Dermis microvascular lymphatic vessel endothelial cell (primary cell): ENCODE measurements at places on chromosomes 5 and 9.

DNA sequence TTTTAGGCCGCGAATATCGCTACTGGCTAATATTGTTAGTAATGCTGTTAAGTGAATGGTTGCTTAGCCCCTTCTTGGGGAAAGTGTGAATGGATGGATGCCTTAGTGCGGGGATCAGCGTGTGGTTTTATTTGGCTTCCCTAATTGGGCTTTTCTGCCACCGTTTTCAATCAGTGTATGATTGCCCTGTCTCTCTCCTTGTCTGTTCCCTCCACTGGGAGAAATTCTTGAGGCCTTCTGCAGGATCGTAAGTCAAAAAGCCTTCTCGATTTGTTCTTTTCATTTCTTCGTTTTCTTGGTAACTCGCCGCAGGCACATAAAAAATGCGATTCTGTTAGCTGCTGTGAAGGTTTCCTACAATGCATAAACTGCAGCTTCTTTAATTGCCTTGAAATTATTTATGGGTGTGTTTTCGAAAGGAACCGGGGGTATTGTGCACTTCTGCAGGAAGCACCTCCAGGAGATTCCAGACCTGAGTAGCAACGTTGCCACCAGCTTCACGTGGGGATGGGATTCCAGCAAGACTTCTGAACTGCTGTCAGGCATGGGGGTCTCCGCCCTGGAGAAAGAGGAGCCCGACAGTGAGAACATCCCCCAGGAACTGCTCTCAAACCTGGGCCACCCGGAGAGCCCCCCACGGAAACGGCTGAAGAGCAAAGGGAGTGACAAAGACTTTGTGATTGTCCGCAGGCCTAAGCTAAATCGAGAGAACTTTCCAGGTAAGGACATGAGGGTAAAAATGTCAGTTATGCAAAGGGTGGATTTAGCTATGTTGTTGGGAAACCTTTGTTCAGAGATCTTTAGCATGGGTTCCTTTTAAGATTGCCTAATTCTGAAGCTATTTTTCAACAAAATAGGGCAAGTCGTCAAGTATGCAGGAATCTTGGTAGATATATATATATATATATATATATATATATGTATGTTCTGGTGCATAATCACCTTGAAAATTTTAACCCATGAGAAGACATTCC, 700 bp downstream of the SKP2 start:
- peak; percentile 5 for DNase-seq

- no peak for DNase-seq
Observed at GRCh38 chr9:112334432-112334841, 1.0 kb upstream of the PTBP3 start.

DNA sequence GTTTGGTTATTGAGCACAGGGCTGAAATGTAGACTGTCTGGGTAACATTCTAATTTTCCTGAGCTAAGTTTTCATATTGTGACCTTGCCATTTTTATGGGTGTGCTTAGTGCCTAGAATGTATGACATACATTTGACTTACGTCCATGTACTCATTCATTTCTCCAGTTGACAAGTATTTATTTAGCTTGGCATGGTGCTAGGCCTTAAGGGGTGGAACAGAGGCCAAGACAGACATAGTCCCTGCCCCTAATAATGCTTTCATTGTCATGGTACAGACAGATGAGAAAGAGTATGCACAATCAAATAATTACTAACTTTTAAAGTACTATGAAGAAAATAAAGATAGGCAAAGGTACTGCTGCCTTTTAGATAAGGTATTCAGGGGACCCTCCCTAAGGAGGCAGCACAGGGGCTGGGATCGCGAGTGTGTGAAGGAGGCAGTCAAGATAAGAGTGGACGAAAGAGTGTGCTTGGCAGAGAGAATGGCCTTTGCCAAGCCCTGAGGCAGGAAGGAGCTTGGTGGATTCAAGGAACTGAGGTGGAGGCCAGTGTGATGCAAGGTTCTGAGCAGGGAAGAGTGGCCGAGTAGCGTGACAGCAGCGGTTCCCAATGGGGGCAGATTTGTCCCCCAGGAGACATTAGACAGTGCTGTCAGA, 128.0 kb downstream of the PIP5K1B start:
- no peak for DNase-seq

- no peak for DNase-seq
Observed at GRCh38 chr5:8366266-8366665, 497.3 kb downstream of the MTRR start.

GRCh38 chr9:134440636-134441226, 114.5 kb downstream of the RXRA start:
- DNase-seq: no peak

GRCh38 chr9:14455243-14455642, 141.3 kb upstream of the NFIB start:
- DNase-seq: no peak

DNA sequence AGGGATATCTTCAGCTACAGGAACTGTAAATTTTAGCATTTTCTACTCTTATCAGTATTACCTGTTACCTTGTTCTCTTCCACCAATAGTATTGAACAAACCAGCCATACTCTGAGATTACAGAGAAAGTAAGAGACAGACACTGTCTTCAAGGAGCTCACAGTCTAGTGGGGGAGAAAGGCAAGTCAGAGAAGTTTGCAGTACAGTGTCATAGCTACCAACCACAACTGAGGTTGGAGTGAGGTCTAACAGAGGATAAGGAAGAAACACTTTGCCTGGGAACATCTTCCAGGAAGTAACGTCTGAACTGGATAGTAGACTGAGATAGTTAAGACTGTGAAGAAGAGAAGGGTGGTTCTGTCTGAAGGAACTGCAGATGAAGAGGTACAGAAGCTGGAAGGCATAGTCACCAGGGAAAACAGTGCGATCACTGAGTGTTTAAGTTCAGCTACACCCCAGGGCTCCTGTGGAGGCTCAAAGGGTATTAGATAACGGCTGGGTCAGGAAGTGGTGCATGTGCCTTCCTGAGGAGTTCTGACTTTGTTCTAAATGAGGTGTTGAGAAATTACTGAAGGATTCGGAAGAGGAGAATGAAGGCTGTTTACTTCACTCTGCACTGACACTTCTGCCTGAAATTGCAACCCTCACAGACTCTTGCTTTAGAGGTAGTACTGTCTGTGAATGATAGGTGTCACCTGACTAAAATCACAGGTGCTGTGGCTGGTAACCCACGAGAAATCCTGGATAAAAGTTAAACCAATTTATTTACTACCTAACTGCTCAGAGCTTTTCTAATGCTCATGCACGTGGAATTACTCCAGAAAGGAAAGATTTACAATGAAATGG, 841.6 kb downstream of the MAT2B start:
- DNase-seq: no peak

DNA sequence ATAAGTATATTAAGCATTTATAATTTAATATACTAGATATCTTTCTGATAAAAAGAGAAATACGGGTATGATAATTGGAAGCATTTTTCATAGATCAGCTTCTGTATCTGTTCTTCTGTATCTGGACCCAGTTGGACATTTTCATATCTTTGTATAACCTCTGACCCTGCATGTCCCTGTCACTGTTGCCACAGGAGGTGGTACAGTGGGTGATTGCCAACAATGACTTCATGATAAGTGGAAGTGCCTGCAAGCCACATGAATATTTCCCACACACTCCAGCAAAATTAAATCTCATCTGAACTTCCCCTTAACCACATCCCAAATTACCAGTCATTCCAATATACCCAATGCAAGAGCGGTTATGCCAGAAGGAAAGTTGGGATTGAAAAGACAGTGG, 376.4 kb downstream of the ARRDC3 start:
- DNase-seq: no peak

GRCh38 chr5:62190173-62190572, 115.8 kb upstream of the KIF2A start:
- DNase-seq: no peak

DNA sequence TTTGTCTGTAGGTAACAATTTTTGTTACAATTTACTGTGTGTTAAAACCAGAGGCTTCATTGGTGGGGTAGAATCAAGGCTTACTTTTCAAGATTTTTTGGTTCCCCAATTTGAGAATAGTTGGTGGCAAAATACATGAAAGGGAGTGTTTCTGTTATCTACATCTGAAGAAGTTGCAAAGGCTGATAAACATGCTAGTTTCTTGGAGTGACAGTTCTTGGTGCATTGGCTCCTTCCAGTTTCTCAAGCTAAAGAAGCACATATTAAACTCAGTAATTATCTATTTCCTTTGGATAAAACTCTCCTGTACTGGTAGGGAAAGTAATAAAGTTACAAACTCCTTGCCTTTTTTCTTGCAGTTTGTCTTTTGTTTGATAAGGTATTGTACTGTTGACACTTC, 5.9 kb downstream of the MACIR start:
- DNase-seq: no peak

DNA sequence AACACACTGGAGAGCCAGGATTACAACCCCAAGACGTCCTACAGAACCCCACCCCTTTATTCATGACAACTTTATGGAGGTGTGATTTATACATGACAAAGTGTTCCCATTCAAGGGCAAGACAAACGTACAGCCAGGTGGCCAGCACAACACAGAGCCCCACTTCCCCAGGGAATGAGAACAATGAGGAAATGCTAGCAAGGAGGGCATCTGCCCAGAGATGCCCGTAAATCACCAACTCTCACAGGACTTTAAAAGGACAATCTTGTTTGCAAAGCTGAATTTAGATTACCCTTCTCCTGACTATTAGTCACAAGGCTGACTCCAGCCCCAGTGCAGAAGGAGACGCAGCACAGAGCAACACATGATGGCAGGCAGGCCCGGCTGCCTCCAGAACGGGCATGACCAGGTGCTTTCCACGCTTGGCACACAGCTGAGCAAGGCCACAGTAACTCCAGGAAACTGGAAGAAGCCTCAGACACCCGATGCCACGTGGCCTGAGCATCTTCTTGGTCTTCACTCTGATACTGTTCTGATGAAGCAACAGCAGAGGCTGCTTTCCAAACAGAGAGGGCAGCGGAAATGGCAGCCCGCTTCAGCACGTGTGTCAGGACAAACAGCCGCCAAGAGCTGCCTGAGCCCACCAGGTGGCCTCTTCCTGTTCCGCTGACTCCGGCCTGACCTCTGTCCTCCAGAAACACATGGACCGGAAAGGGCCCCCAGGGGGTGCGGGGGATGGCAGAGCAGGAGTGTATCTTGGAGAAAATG, 51.4 kb downstream of the ROR2 start:
- DNase-seq: peak; percentile 4

GRCh38 chr5:10192309-10192708, 57.4 kb downstream of the ATPSCKMT start:
- no peak for DNase-seq

DNA sequence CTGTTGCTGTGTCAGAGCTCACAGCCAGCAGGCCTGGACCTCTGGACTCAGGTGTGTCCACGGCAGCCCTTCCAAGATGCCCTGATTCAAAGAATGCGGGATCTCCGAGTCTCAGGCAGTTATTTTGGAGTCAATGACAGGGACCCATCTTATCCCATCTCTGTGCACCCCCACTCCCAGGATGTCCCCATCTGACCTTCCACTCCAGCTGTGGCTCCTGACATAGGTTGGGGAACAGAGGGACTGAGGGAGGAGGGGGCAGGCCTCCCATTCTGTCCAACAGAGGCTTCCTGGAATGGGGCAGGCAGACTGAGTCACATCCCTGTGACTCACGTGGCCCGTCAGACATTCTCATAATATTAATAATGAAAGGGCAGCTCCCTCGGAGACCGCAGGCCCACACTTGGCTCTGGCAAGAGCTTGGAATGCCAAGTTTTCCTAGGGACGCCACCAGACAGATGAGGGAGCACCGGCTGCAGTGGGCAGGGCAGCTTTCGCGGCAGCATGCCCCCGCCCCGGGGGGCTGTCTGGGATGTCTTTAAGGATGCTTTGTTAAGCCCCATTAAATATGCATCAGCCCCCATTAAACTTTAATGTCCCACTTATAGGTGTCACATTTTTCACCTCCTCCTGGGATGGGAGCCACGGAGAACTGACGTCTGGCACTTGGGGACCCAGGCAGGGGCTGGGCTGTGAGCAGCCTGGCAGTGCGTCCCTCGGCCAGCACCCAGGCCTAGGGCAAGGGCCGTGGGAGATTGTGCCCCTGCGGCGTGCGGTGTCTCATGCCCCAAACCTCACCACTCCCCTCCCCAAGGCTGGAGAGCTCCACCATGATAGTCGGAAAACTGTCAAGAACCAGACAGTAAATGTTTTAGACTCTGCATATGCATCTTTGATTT, 23.6 kb upstream of the FIBCD1 start:
- DNase-seq: peak; percentile 93

DNA sequence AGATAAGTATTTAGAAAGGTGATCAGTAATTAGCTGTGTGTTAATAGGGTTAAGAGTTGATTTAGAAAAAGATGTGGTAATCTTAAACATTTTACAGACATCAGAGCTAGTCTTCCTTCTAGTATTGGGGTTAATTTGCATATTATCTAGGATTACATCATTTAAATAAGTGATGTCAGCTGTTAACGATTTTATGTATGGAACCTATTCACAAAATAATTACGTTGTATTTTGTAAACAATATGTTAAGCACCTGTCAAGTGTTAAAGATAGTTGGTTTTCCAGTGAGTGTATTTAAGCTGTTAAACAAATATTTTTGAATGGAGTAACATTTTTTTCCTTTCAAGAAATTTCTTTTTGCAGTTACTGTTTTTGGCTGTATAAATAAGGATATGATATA, 2.2 kb downstream of the DCP2 start:
- no peak for DNase-seq

DNA sequence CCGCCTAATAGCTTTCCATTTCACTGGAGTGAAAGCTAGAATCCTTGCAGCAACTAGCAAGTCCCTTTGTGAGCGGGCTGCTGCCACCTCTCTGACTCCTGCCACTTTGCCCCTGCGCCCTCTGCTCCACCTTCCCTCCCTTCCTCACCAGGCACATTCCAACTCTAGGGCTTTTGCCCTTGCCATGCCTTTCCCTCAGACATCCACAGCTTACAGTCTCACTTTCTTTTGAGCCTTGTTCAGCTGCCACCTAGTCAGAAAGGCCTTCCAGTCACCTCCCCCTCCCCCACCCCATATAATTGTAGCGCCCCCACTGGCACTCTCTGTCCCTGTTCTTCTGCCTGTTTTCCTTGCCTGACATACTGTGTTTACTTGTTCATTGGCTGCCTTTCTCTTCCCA, 31.0 kb downstream of the CYSTM1 start:
- DNase-seq: no peak

- no peak for DNase-seq
Observed at GRCh38 chr9:76559286-76559685, 100.3 kb downstream of the GCNT1 start.

GRCh38 chr9:1619915-1620710, 395.0 kb upstream of the SMARCA2 start:
- no peak for DNase-seq

GRCh38 chr9:134870301-134870694, 10.3 kb upstream of the FCN2 start:
- no peak for DNase-seq

GRCh38 chr5:142857405-142857804, 87.2 kb downstream of the ARHGAP26 start:
- peak; percentile 65 for DNase-seq
